Stimulated activated CD4-positive, alpha-beta T cell treated with anti-CD3 and anti-CD28 coated beads, Interleukin-15, amount 100 ng/mL, for 1 hour (primary cell): ENCODE measurements at places on chromosomes 2 and 18.

- DNase-seq, result no peak
Measured at GRCh38 chr18:13181765-13182164, 36.8 kb upstream of the LDLRAD4 start.

DNA sequence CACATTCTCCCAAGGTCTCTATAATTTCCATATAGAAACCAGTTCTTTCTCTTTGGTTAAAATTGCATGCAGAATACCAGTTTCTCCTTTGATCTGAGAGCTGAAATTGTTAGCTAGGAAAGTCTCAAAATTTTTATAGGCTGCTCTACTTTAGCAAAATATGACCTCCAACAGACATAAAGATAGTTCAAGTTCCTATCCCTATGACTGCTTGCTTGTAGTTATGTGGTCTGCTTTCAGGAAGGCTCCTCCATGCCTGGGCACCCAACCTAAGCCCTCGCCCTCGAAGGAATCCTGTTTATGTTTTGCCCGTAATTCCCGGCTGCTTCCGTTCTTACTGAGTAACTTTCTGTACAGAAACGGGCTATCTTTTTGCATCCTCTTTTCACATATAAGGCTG, 28.0 kb upstream of the LTBP1 start:
- DNase-seq, result no peak

GRCh38 chr2:168528469-168528868, 72.4 kb downstream of the CERS6 start:
- no peak for DNase-seq

DNA sequence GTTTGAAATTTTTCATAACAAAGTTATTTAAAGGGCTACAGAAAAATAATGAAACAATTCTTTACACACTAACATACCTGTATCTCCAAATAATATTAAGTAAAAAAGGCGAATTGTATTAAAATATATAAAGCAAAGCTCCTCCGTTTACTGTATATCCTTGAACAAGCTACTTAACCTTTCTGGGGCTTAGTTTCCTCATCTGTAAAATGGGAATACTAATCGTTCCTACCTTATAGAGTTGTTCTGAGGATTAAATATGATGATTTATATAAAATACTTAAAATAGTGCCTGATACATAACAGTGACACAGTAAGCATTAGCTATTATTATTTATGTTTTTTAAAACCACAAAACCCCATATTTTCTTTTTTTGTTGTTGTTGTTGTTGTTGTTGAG, 13.3 kb downstream of the SLC25A12 start:
- no peak for DNase-seq

DNA sequence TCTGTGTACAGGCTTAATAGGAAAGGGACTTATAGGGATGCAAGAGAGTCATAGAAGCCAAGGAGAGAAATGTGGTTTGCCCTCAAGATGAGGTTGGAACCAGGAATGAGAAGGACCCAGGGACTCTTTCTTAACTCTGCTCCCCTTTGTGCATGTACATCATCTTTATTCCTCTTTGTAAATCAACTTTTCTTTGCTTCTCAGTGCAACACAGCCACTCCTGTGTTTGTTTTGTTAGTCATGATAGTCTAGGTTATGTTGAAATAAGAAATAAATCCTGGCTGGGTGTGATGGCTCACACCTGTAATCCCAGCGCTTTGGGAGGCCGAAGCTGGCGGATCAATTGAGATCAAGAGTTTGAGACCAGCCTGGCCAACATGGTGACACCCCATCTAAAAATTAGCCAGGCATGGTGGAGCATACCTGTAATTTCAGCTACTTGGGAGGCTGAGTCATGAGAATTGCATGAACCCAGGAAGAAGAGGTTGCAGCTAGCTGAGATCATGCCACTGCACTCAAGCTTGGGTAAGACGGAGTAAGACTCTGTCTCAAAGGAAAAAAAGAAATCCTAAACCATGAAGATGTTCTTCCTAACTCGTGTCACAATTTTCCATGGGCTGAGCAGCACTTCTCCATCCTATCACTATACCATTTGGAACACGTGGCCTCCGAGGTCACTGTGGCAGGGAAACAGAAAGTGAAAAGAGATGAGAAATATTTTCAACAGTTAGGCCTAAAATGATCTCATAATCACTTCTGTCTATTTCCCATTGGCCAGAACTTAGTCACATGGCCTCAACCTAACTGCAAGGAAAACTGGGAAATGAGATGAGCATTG, 73.0 kb upstream of the TMEM17 start:
- DNase-seq, result no peak

GRCh38 chr2:166334805-166335204, 40.9 kb downstream of the SCN9A start:
- no peak for DNase-seq

DNA sequence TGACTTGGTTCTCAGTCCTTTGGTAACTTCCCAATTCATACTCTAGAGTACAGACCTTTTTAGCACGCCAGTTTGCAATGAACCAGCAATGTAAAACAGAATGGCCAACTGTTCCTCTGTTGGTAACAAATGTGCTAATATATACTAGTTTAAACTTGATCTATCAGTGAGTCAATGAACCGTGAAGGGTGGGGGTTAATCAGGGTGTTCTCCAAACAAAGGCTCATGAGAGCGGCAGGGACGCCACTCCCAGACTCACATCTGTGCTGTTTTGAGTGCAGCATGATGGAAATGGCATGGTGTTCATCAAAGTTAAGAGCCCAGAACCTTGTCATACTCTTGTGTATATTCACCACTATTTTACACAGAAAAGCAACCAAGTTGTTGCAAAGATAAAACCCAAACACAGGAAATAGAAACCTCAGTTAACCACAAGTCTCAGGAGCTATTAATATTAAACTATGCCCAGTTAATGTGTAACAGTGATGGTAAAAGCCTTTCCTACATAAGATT, 70.3 kb downstream of the CERKL start:
- no peak for DNase-seq

- DNase-seq, result peak; percentile 47
Measured at GRCh38 chr18:13376841-13377351, 158.3 kb downstream of the LDLRAD4 start.

GRCh38 chr2:188974164-188974563, at the start of gene COL3A1:
Gene COL3A1, plus strand, starts transcription at chr2:188974373. Its CDS starts 117 bp downstream, at chr2:188974490.
- no peak for DNase-seq

DNA sequence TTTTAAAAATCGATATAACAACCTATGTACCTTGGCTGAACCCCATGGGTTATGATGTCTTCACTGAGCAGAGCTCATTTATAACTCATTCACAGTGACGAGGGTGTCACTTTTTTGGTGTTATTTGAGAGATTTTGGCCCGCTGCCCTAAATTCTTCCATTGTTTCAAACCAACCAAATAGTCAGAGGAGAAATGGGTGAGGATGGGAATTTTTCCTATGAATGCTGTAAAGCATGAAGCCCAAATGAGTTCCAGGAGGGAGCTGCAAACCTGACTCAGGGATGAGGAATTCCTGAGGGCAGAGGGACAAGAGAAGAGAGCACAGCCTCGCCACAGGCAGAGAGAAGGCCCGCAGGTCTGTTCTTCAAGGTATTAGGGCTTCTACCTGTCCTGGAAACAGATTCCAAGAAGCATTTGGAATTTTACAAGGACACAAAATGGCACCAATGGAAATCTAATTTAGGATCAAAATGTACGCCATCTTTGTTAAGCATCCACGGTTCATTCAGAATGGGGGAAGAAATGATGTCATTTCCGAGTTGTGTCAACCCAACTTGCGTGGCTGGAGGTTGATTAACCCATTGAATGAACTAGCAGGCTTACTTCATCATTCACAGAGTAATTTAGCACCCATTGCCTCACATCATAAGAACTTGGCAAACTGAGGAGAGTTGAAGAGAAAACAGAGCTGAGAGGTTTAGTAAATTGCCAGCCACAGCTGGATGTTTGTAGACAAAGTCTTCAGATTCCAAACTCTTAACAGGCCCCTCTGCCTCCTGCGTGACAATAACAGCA, 133.5 kb downstream of the LAMA3 start:
- DNase-seq, result no peak

- DNase-seq, result no peak
Measured at GRCh38 chr18:25825979-25826776, 264.2 kb downstream of the SS18 start.

GRCh38 chr2:96872591-96873349, 2.9 kb upstream of the SEMA4C start:
- no peak for DNase-seq

- no peak for DNase-seq
Measured at GRCh38 chr2:235283246-235283645, 210.6 kb upstream of the AGAP1 start.

DNA sequence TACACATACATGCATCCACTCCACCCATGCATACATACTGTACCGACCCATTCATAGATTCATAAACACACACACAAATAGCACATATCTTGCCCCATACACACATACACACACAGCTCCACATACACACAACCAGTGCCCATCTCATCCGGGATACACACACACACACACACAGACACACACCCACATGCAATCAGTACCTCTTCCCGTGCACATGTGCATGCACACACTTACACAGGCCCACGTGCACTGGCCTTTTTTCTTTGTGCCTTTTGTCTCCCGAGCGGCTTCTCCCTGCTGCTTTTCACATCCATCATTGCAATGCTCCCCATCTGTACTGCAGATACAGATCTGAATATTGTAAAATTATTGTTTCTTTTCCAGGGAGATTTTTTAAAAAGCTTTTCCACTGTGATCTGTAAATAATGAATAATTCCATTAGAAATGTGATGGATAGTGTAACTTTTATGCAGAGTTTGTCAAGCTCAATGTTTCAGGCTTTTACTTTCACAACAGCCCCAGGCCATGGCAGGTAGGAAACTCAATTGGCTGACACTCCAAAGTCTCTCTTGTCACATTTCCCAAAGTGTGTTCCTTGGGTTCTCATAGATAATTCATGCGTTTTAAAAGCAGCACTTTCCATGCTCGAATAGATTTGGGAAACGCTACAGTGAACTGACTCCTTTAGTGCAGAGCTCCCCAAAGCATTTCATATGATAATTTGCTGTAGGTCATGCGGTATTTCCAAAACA, 393.5 kb downstream of the CTNNA2 start:
- no peak for DNase-seq

DNA sequence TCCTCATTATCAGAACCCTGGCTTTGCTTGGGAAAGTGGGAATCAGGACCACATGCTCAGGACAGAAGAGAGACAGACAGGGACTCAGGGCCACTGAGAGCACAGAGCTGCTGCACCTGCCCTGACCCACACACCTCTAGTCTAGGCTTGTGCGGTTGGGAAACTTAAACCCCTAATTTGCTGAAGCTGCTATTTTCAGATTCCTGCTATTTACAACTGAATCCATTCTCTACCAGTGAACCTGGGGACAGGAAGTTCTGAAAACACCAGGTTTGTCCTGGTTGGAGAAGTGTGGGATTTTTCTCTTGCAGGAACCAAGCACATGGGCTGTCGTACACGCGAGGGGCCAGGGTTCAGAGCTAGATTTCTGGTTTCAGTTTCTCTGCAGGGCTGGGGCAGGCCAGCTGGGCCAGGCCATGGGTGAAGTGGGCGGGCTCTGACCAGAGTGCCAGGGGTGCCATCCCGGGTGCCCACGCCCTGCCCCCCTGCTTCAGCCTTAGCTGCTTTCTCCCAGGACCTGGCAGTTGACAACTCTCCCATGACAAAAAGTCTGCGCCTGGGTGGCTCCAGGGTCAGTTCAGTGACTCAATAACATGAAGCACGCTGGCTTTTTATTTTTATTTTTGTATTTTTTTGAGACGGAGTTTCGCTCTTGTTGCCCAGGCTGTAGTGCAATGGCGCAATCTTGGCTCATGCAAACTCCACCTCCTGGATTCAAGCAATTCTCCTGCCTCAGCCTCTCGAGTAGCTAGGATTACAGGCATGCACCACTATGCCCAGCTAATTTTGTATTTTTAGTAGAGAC, 51.3 kb upstream of the SLC1A4 start:
- DNase-seq, result no peak

DNA sequence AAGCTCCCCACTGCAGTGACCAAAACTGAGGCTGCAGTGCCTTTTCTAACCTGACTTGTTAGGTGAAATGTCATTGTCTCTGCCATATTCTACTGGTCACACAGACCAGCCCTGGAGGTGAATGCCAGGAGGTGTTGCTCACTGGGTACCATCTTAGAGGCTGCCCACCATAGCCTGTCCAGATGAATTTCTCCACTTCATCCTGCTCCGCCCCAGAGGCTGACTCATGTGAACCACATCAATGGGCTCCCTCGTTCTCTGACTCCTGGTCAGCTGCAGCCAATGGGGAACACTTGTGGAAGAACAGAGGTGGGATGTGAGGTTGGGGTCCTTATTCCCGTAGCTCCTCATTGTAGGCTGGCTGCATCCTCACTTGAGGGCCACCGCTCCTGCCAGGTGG, 3.4 kb upstream of the NARS1 start:
- no peak for DNase-seq

- DNase-seq, result no peak
Measured at GRCh38 chr2:196275646-196276352, 104.4 kb upstream of the STK17B start.

DNA sequence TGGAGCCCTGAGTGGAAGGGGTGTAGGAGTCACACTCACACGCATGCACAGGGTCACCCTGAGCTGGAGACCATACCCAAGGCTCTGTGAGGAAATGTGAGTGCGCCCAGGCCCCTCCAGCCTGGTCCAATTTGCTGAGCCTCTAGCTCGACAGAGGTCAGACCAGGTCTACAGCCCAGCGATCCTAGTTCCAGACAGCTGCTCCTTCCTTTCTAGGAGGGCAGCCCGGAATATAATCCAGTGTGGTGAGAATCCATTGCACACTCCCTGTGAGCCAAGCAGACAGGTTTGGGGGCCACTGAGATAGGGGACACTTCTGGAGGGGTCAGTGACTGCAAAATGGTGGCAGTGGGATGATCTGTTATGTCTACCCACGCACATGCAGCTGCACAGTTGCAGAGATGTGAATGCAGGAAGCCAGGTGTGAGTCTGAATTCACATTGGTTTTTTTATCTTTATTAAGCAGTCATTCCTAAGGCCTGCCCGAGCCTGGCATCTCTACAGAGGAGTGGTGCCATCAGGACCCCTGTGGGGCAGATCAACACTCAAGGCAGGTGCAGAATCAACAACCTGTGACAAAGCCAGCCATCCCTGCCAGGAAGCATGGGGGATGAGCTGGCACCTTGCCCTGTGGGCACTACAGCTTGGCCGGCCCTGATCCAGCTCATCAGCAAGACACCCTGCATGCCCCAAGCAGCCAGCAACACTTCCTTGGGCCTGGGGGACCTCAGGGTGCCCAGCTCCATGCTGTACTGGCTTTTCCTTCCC, at the start of gene GPR148:
GPR148 (plus strand) TSS at position 522 of the 768 bp plus-strand sequence; CDS start at position 604, 82 bp downstream.
- DNase-seq, result no peak

DNA sequence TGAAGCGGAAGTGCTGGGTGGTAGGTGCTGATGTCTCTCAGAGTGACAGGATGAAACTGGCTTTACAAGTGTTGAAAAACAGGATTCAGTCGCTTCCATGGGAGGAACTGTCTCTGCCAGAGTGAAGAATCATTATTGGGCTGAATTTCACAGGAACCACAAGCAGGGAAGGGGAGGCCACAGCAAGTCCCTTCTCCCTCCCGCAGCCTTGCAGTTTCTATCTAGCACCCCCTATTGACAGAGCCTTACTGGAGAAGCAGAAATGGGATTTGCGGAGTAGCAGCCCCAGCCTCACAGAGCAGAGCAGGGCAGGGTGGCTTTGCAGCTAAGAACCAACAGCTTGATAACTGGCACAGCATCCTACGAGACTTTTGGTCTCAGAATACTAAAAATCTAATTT, 33.3 kb upstream of the RMP24 start:
- no peak for DNase-seq
